ENCODE measurements at places on chromosomes 13 and 19. TPM values are rescaled to one million over a fixed set of nuclear protein-coding genes. Genes with fewer than 3 reads are reported as not detected.
A peak's percentile ranks its signal among the peaks of the same experiment; 100 is the strongest.

GRCh38 chr19:55648585-55649267 is 714 bp downstream of the CCDC106 start:
- no peak for DNase-seq

GPR183 gene
- polyA plus RNA-seq: 14.5 TPM

ZNF835 gene
- polyA plus RNA-seq: 1.6 TPM

GRCh38 chr13:40755082-40755700 is 15.8 kb downstream of the MRPS31 start:
- DNase-seq: no peak

GRCh38 chr19:58361900-58362271 is 665 bp downstream of the ZNF497 start:
- peak; percentile 79 for DNase-seq

GRCh38 chr19:42291435-42291810 is 10.5 kb upstream of the PRR19 start:
- peak; percentile 61 for DNase-seq

CEACAM7 gene
- polyA plus RNA-seq: not detected

GRCh38 chr13:74838096-74838495 is 643.9 kb downstream of the TBC1D4 start:
- no peak for DNase-seq

GRCh38 chr13:32253911-32254399 is 61.2 kb downstream of the ZAR1L start:
- DNase-seq: no peak

- no peak for DNase-seq
Observed at GRCh38 chr19:13981021-13981420, 25.1 kb downstream of the RFX1 start.

- peak; percentile 24 for DNase-seq
Observed at GRCh38 chr13:40315416-40316064, 350.9 kb downstream of the FOXO1 start.

IRGC gene
- polyA plus RNA-seq: not detected

- DNase-seq: no peak
Observed at GRCh38 chr13:109760402-109760801, 26.0 kb downstream of the IRS2 start.

DNA sequence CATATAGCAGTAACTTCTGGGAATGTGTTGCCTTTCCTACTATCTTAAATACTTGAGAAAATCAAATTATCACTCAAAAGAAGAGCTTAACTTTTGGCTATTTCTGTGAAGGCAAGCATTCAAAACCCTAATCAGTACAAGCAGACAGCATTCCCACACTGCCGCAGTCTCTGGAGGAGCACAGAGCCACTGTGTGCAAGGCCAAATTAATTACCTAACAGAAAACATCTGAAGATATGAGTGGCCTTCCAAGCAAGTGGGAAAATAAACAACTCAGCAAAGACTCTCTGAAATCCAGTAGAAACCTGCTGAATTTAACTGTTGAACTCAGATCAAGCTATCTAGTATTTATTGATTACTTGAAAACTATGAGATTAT is 68.2 kb downstream of the COL4A1 start:
- DNase-seq: no peak

SIGLEC5 gene
- not detected for polyA plus RNA-seq

CACNA1A gene
- polyA plus RNA-seq: 1.3 TPM

- DNase-seq: peak; percentile 90
Observed at GRCh38 chr13:20127562-20128458, 33.0 kb downstream of the GJA3 start.

DNA sequence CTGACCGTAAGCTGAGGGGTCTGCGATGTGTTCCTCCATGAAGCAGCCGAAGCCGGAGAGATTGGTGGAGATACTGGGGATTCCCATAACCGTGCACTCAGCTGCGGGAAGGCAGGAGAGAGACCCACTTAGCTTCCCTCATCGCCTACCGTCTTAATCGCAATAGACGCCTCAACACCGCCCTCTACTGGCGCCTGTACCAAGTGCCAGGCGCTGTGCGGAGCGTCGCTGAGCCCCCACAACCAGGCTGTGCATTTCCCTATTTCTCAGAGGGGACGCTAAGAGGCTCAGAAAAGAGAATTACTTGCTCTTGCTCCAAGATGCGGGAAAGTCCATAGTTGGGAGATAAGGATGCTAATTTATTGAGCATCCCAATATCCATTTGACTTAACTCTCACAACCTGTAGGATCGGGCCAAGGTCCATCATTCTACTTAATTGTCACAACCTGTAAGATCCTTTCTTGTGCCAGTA is 5.8 kb downstream of the FTL start:
- peak; percentile 95 for DNase-seq

DNA sequence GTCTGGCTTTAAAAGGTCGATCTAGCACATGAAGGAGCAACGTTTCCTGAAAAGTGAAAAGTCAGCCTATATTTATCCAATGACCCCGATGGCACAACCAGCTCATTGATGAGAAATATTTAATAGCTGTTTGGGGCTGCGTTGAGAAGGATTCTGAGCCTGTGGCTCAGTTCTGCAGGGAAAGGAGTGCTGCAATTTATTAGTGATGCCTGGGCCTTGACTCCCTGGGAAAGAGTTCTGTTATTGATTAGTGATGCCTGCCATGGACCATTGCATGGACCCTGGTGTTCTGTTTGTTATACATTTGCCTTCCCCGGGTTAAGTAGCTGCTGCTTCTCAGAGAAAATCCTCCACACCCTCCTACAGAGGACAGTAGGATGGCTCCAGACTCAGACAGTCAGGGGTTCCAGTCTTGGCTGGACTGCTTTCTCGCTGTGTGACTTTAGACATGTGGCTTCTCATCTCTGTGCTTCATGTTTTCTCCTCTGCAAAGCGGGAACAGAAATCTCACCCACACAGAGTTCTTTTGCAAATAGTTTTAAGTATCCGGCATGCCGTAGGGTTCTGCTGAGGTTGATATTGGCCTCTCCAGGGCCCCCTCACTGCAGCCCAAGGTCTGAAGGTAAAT is 17.7 kb upstream of the PTPRS start:
- DNase-seq: no peak

SLC17A7 gene
- 1.1 TPM for polyA plus RNA-seq

DNA sequence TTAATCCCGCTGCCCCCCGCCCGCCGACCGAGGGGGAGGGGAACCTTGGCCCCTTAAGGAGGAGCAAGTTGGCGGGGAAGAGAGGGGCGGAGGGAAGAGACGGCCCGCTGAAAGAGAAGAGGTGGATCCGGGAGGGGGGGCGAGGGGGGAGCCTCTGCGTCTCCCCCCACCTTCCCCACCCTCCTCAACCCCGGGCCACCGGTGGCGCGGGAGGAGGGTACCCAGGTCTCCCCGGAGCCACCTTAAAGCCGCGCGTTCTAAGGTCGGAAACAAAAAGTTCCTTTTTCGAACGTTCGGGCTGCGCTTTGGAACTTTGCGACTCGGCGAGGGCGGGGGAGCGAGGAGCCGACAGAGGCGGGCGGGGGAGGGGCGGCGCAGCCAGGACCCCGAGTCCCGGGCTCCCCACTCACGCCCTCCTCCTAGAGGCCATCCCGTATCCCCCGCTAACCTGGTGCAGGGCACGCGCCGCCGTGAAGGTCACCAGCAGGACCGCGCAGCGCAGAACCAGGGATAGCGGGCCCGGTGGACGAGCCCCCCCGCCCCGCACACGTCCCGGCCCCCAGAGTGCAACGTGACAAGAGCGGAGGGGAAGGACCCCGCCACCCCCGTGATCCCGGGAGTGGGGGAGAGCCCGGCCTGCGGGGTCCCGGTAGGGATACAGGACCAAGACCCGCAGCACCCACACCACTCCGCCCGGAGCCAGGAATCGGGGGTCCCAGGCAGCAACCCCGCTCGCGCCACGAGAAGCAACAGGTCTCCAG is 659 bp downstream of the ERF start:
- peak; percentile 92 for DNase-seq

DNA sequence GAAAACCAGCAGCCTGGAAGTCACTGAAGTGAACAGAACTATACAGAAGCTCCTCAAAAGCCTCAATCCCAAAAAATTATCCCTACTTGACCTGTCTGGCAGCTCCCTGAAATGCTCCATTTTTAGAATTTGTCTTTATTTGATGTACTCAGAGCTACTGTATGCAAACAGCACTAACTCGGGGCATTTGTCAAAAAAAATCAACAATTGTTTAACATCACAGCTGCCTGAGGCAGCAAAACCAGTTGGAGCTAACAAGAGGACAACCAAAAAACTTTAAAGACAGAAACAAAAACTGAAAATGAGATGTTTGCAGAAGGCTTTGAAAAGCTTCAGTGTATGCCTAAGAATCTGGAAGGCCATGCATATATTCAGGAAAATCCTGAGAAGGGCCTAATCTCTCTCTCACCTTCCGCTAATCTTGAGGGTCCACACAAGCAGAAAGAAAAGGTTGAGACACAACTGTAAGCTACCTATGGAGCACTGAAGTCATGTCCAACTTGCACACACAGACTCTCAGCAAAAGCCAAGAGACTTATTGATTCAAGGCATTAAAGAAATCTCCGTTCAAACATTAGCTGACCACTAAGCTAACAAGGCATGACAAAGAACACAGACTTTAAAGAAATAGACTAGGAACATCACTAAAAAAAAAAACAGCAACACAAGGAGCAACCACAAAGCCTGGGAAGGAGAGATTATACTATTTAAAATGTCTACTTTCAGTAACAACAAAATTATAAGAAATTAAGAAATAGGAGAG is 16.1 kb downstream of the VWA8 start:
- DNase-seq: no peak

SH2D3A gene
- 0.54 TPM for polyA plus RNA-seq

GRCh38 chr13:58343076-58343475 is 711.5 kb downstream of the PCDH17 start:
- DNase-seq: no peak

DNA sequence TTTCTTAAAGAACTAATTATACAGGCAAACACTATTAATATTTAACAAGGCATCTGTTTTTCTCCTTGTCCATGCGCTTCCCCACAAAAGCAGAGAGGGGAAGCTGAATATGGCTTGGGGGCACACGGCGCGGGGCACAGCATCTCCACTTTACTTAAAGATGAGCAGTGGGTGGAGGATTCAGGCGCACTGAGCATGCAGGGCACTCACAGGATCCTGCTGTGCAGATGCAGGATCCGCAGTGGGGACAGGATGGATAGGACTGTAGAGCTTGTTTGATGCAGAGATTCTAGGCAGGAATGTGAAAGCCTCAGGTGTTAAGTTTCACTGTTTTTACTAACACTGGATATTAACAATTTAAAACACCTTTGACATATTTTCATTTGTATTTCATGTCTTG is 43.3 kb downstream of the ATP11A start:
- DNase-seq: no peak

DNA sequence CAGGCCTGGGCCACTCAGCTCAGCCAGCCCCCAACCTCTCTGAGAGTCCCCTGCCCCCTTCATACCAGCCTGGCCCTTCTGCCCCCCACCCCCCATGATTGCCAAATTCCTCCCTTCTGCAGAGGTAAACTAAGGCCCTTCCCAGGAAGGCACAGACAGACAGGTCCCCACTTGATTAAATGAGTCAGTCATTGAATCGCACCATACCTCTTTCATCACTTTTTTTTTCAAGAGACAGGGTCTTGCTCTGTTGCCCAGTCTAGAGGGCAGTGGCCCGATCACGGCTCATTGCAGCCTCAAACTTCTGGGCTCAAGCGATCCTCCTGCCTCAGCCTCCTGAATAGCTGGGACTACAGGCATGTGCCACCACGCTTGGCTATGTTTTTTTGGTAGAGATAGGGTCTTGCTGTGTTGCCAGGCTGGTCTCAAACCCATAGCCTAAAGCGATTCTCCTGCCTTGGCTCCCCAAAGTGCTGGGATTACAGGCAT is 6.0 kb downstream of the PODNL1 start:
- DNase-seq: no peak

DNA sequence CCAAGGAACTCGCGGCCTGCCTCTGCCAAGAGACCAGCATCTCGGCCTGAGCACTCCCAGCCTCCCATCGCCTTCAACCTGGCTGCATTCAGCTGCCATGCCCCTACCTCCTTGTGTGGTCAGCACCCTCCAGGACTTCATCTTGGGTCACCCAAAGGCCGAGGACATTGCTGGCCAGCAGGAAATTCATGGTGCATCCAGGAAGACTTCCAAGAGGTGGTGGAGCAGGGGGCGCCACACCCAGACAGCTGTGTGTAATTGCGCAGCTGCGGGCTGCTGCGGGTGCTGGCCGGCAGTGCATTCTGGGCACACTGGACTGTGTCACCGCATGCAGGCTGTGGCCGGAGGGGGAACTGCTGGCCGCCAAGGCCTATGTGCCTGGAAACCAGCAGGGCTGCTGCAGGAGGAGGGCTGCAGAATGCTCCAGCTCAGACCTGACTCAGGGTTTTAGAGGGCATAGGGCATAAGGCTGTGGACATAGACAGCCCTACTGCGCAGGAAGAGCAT is 164.3 kb upstream of the TUBA3C start:
- DNase-seq: no peak

GRCh38 chr13:82298106-82298505 is 1584.2 kb downstream of the SLITRK1 start:
- DNase-seq: no peak

- DNase-seq: peak; percentile 75
Observed at GRCh38 chr19:58356766-58357480, 3.6 kb upstream of the A1BG start.

PIBF1 gene
- 10.5 TPM for polyA plus RNA-seq

DNA sequence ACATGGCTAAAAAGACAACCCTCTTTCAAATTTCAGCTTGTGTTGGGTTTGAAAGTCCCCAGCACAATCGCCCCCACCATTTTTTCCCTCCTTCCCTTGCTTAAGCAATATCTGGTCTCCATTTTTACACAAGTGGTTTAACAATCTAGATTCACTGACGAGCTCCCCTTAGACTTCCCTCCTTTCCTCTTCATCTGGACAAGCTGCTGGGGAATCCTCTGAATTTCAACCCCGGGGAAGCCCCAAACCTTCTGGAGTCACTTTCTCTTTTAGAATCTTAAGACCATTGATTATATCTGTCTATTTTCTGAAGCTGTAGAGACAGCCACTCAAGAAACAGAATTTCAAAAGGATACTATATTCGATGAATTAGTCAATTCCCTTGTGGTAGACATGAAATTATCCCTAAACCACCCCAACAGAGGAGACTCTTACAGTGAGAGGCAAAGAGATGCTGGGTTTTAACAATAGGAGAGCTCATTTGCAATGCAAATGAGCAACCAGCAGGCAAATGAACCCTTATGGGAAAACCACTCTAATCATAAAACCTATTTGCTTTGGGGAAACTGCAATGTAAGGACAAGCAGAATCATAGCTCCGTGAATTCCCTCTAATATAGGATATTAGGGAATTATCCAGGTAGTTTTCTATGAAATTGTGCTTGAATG is 78.9 kb downstream of the TEX26 start:
- DNase-seq: no peak

- DNase-seq: no peak
Observed at GRCh38 chr19:51224163-51224641, 678 bp upstream of the CD33 start.

ZNF677 gene
- 18.8 TPM for polyA plus RNA-seq

GRCh38 chr19:31334849-31335624 is 14.2 kb downstream of the TSHZ3 start:
- no peak for DNase-seq

All from right cardiac atrium (tissue), 5 donors.